ENCODE measurements at places on chromosomes 5 and 9.
A peak's percentile ranks its signal among the peaks of the same experiment; 100 is the strongest.

- DNase-seq, result no peak
Measured at GRCh38 chr9:9142001-9142400, 1342.4 kb upstream of the DMAC1 start.

DNA sequence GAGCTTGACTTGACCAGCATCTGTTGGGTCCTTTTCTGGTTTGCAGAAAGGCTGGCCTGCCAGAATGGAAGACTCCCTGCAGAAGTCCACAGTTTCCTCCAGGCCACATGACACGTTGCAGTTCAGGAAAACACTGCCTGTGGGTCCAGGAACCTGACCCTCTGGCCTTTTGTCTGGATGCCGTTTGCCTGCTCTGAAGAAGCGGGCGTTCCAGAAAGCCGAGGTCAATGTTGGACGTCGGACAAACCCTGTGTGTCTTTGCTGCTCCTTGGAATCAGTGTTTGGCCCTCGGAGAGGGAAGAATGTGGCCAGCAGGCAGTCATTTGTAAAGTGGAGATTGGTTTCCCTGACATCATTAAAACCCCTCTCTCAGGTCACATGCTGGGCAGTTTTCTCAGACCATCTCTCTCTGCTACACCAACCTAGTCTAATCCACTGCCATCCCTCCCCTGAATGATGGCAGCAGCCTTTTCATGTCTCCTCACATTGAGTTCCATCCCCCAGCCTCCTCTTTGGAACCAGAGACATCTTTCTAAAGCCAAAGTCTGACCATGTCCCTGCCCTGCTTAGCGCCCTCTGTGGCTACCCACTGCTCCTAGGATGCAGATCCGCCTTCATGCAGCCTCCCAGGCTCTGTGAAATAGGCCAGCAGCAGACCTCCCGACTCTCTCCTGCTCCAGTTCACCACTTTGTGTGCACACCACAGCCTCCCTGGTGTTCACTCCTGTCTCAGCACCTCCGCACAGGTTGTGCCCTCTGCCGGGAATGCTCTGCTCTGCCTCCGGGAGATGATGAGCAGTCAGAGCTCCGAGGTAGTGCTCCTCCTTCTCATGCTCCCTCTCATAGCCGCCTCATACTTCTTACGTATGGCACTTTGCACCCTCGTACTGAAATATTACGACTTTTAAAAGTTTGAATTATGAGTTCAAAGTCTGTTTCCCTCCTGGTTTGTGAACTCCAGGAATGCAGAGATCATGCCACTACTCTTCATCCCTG is 75.6 kb downstream of the RALGPS1 start:
- peak; percentile 80 for DNase-seq

- DNase-seq, result no peak
Measured at GRCh38 chr9:133054966-133055365, 6.8 kb upstream of the CEL start.

DNA sequence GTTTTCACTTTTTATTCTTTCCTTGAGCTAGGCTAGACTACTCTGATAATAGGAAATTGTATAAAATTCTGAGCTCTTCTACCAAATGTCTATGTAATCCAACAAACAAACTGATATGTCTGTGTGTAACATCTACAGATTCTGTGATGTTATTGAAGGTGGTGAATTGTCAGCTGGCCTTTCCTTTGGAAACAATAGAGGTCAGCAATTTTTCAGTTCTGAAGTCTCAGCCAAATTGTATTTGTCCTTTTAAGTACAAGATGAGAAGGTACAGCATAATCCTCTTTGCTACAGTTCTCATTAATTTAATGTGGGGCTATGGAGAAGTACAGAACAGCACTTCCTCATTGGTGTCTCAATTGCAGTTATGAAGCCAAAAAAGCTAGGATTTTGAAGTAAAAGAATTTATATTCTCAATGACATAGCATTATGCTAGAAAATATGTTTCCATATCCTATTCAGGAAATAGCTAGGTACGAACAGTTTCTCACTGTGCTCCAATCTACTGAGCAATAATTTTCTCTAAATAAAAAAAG is 198.0 kb downstream of the HINT1 start:
- DNase-seq, result no peak

GRCh38 chr5:143509758-143510221 is 106.3 kb upstream of the NR3C1 start:
- no peak for DNase-seq

GRCh38 chr9:104256031-104256695 is 162.1 kb downstream of the SMC2 start:
- no peak for DNase-seq

- DNase-seq, result no peak
Measured at GRCh38 chr9:134598884-134599245, 42.7 kb upstream of the COL5A1 start.

Measured in coronary artery (tissue), 2 donors.